ENCODE measurements at places on chromosomes 6 and 20.

DNA sequence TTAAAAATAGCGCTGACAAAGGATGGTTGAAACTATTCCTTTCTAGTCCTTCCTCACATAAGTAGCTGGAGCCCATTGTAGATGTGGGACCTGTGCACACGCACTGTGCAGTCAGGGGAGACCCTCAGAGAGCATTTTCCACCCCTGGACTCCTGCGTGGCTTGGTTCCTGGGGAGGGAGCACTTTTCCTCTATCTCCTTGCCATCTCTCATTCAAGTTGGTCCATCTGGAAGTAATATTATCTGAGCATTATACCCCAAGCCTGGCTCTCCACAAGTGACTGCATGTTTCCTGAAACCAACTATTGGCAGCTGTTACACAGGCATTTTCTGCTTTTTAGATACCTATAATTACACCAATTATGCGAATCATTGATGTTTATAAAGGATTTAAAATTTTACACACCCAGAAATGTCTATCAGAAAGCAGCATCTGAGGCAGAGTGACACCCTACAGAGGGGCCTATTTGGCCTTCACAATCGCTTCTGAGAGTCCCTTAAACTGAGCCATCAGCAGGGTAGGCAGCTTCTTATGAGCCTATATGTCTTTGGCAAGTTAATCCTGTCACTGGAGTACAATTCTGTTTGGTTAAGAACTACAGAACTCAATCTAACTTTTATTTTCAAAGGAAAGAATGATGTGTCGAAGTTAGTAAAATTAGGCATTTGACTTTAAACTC lies 18.7 kb downstream of the SOX4 start:
- peak; percentile 90 for DNase-seq

DNA sequence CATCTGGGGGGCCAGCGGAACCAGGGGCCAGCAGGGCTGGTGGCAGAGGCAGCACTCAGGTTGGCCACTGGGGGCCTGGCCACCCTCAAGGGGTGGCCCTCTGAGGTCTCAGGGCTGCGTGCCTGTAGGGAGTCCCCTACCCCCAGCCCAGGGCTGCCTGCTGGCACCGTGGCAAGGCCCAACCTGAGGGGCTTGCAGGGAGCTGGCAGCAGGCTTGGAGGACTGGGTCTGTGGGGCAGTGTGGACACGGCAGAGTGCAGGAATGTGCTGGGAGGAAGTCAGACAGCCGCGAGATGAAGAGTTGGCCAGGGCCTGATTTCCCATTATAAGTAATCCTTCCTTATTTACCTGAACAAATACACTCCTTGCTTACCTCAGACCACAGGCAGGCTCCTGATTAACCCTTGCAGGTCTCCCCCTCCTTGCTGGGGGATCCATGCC lies at the start of gene SPDEF:
Gene SPDEF (minus strand): TSS at position 299 of the 441 bp plus-strand sequence. CDS start 11,874 bp downstream, outside the sequence.
- no peak for DNase-seq

DNA sequence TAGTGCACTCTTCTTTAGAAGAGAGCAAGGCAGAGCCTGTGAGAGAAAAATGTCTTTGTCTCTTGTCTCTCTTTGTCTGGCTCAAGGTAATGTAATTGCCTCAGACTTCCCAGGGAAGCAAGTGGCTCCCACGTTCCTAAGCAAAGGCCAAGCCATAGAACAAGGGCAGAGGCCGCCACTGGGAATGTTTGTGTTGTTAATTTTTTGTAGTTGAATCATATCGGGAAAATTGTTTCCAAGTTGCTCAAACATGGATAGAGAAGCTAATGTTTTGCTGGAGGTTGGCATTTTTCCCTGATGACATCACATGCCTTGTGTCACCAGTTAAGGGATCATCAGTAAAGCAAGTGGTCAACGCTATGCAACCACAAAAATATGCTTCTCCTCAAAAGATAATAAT lies 211.5 kb upstream of the FOXA2 start:
- no peak for DNase-seq

- DNase-seq = no peak
Measured at GRCh38 chr6:144935661-144936060, 650.5 kb downstream of the UTRN start.

- DNase-seq = no peak
Measured at GRCh38 chr20:9600562-9600961, 86.2 kb downstream of the LAMP5 start.

DNA sequence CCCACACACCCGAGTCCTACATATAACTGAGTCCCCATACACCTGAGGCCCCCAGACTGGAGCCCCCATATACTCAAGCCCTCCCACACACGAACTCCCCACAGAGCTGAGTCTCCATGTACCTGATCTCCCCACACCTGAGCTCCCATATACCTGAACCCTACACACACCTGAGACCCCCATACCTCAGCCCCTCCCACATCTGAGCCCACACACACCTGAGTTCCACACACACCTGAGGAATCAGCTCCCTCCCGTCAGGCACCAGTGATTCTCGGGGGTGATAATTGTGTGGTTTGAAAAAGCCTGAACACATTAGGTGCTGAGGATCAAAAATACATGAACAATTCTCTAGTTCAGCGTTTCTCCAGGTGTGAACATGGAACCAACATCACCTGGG lies 15.4 kb downstream of the PFDN4 start:
- DNase-seq = no peak

- DNase-seq = no peak
Measured at GRCh38 chr6:44915111-44915510, 413.0 kb upstream of the RUNX2 start.

GRCh38 chr6:63538550-63538949 lies 33.7 kb upstream of the LOC128125822 start:
- DNase-seq = no peak

- peak; percentile 81 for DNase-seq
Measured at GRCh38 chr20:37670351-37670791, 23.5 kb upstream of the CTNNBL1 start.

GRCh38 chr6:35173044-35173426 lies 31.9 kb upstream of the TCP11 start:
- DNase-seq = no peak

DNA sequence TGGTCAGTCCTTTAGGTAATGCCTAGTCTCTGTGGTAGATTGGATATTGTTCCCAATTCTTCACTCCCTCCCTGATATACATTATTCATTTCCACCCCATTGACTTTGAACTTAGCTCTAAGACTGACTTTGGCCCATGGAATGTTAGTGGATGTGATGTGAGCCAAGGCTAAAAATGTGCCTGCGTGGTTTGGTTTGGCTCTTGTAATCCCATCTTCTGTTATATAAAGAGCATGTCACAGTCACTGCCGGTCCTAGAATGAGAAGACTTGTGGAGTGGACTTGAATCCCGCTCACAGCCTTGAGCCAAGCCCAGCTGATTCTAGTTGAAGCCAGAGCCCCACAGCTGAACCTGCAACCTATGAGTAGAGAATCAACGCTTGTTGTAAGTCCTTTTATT lies 23.6 kb upstream of the DNAAF9 start:
- no peak for DNase-seq

DNA sequence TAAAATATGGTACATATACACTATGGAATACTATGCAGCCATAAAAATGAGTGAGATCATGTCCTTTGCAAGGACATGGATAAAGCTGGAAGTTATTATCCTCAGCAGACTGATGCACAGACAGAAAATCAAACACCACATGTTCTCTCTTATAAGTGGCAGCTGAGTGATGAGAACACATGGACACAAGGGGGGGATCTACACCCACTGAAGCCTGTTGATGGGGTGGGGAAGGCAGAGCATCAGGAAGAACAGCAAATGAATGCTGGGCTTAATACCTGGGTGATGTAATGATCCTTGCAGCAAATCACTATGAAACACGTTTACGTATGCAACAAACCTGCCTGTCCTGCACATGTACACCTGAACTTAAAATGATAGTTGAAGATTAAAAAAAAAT lies 71.3 kb downstream of the MANEA start:
- DNase-seq = peak; percentile 52

DNA sequence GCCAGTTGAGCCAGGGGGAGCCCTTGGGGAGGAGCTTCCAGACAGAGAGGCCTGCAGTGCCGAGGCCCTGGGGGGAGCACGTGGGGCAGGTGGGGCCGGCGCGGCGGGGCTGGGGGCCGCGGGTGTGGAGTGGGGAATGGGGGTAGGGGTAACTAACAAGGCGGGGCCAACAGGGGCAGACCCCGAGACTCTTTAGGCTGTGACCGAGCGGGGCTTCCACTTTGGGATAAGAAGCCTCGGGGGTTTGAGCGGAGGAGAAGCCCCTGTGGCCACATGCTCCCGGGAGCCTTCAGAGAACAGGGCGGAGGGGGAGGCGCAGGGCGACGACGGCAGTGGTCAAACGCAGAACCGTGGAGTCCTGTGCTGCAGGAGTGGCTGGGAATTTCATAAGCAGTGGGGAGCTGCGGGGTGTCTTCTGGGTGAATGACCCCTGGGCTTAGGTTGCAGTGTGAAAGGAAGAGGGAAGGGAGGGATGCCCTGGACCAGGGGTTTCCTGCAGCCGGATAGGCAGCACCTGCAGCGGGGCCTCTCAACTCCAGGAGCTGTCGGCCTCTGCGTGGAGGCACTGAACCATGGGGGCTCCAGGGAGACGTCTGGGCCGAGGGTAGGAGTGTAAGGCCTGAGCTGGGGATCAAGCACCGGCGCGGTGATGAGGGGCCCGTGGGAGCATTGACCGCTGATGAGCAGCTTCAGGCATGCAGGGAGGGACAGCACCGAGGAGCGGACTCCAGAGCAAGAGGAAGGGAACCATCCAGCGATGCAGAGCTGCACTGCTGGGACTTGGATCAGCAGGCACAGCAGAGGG lies 121.0 kb downstream of the SYNDIG1 start:
- DNase-seq = no peak

- no peak for DNase-seq
Measured at GRCh38 chr6:160400446-160400845, 52.3 kb downstream of the SLC22A3 start.

DNA sequence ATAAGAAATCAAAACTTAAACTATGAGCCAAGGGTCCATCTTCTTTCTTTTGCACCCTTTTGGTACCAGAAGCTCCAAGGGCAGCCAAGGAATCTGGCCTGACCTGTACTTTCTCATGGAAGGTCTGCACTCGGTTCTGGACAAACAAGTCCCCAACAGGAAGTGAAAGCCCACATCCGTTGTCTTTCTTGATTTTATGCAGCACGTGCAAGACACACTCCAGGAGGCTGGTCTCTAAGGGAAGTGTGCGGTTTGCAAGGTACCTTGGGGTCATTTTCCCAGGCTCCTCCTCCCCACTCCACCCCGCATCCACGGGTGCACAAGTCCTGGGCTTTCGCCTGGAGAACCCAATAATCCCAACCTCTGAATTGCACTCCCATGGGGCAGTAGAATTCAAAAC lies 101.9 kb downstream of the NFATC2 start:
- DNase-seq = no peak

DNA sequence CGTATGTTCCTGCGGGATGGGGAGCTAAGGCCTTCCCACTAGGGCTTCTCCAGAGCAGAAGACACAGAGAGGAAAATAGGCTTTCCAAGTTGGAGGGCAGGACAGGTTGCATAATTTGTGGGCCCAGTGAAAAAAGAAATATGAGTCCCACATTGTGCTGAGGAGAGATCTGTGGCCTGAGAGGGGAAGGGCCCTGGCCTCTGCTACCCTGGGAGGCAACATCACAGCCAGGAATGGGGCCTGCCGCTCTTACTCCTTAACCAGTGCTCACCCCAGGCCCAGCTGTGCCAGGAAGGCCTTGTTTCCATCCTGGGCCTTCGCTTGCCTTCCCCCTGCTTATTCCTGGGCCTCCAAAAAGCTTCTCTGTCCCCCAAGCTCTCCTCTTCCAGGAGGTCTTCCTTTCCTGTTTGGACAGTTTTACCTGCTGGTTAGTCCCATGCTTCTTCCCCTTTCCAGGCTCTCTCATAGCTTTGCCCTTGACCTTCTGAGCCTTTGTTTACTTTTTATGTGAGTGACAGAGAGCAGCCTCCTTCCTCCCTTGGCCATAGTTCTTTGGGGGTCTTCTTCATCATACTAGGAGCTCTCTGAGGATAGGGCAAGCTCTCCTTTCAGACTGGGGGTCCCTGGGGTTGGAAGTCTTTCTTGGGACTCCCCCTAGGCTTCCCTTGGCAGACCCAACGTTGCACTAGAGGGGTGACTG lies 26.2 kb upstream of the VEGFA start:
- no peak for DNase-seq

GRCh38 chr20:33624399-33624798 lies 37.7 kb upstream of the C20orf144 start:
- no peak for DNase-seq

All from NCI-H524 treated with DMSO at 0.1 percent for 48 hours (cell line).